ENCODE measurements at places on chromosomes 7 and 10.

DNA sequence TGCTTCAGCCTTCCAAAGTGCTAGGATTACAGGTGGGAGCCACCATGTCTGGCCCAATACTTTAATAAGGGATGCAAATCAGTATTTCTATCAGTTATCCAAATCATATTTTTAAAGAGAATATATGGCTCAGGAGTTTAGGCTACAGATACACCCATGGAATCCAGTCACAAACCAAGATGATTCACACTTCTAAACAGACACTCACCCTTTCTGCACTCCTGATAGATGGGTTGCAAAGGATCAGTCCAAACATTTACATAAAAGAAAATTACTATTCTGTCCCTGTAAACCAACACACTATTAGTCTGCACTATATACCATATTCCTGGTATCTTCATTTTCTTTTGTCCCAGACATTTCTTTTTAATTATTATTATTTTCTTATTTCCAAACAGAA is 2.2 kb downstream of the MORN4 start:
- no peak for DNase-seq

GRCh38 chr7:69882269-69882668 is 284.0 kb downstream of the AUTS2 start:
- DNase-seq: no peak

DNA sequence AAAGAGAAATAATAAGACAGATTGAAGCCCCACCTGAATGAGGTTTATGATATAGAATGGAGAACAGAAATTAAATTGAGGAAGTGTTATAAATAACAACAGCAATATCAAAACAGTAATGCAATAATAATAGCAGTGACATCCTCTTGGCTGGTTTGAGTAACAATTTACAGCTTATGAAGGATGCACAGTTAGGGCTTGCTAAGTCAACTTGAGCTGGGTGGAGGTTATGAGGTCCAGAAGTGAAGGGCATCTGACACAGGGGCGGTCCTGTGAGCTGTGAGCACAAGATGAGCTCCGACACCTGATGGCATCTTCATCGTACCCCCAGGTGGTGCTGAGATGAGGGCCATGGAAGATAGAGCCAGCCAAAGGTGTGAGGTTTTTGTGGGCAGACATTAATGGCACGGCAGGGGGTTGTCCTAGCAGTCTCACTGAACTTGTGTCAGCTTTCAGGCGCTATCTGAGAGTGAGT is 30.5 kb downstream of the ARHGAP22 start:
- DNase-seq: no peak

DNA sequence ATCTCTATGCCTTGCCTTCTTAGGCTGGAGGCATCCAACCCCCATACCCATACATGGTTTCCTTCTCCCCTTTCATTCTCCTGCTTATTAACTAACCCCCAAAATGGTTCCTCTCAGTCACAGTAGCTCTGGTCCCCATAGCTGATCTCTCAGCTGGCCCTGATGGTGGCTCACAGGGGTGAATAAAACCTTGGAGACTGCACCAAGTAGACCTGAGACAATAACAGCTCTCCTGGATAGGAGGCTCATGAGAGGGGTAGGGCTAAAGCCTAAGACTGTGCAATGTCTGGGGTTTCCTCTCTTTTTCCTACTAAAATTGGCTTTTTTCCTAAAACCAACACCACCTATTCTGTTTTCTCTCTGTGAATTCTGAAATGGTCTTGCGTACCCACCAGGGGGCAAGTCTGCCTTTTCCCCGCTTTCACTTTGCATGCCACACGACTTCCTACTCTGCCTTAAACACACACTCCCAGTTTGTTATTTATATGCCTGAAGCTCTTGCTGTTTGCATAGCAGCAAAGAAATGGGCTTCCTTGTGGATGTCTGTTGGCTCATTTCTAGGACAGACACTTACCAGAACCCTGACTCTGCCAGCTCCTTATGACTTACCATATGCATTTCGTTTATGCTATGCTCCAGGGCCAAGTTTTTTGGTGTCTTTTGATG is 18.4 kb upstream of the PON1 start:
- DNase-seq: no peak

- peak; percentile 83 for DNase-seq
Measured at GRCh38 chr7:24477398-24478136, 95.7 kb upstream of the PALS2 start.

- no peak for DNase-seq
Measured at GRCh38 chr10:80700252-80700651, 162.6 kb downstream of the SH2D4B start.

DNA sequence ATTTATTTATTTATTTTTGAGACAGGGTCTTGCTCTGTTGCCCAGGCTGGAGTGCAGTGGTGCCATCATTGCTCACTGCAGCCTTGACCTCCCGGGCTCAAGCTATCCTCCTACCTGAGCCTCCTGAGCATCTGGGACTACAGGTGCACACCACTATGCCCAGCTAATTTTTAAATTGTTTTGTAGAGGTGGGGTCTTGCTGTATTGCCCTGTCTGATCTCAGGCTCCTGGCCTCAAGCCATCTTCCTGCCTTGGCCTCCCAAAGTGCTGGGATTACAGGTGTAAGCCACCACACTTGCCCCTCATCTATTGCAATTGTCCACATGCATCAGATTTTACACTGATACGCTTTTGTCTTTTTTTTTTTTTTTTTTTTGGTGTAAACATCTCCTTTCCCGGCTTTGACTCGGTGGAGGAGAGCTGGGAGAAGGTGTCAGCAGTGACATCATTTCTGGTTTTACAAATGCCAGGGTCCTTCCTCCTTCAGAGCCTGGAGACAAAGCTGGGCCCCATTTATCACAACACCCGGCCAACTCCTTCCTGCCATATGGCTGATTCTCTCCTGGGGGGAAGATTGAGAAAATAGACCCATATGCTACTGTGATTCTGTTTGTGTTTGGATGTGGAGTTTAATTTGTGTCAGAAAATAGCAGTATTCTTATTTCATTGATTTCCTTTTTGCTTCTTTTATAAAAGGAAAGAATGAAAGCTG is 61.3 kb downstream of the GALNT17 start:
- DNase-seq: no peak

DNA sequence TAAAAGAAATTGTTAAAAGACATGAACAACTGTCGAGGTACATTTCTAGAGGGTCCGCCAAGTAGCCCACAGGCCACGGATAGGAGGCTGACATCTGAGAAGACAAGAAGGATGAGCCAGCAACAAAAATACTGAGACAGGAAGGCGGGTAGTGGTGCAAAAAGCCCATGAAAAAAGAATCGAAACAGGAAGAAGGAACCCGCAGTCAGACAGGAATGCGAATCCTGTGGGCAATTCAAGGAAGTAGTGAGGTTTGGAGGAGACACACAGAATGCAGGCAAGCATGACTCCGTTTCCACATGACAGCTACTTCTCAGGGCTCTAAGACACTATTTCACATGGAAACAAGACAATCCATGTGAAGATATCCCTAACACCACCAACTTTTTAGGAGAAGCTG is 125.2 kb downstream of the DOCK4 start:
- no peak for DNase-seq

- no peak for DNase-seq
Measured at GRCh38 chr10:91022924-91023699, 102.2 kb upstream of the ANKRD1 start.

DNA sequence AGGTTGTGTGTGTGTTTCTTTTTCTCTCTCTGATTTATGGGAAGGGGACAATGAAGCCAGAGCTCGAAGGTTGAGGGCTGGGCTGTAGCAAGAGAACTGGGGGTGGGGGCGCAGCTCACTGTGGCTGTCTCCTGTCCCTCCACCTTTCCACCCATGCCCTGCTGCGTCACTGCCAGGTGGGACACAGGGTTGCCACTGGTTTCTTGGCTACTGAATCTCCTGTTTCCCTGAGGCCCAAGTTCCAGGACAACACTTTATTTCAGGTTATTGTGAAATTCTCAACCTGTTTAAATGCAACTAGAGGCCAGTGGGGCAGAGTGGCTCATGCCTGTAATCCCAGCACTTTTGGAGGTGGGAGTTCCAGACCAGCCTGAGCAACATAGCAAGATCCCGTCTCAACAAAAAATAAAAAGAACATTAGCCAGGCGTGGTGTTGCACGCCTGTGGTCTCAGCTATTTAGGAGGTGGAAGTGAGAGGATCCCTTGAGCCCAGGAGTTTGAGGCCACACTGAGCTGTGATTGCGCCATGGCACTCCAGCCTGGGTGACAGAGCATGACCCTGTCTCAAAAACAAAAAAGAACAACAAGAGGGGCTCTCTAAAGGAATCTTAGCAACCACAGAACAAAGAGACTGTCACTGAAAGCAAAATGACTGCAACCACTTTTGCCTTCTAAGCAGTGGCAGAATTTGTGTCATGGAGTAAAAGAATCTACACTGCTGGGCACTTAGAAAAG is 22.6 kb downstream of the TBATA start:
- DNase-seq: no peak

- DNase-seq: no peak
Measured at GRCh38 chr7:82335927-82336326, 107.7 kb downstream of the CACNA2D1 start.

GRCh38 chr7:117110480-117111315 is 157.4 kb downstream of the ST7 start:
- DNase-seq: peak; percentile 67

- DNase-seq: no peak
Measured at GRCh38 chr7:95974108-95974507, 201.8 kb downstream of the DYNC1I1 start.

- no peak for DNase-seq
Measured at GRCh38 chr10:61987951-61988379, 86.5 kb downstream of the ARID5B start.

GRCh38 chr7:96700516-96700915 is 9.1 kb downstream of the SEM1 start:
- no peak for DNase-seq

GRCh38 chr7:105112440-105113418 is 98.7 kb downstream of the KMT2E start:
- DNase-seq: no peak
